Panc1 (cell line): ENCODE measurements at places on chromosomes 2 and 18. TPM values are rescaled to one million over a fixed set of nuclear protein-coding genes. Genes with fewer than 3 reads are reported as not detected.

Gene ZAP70
- 0.54 TPM for total RNA-seq

Gene CLIP4
- total RNA-seq = 43.0 TPM

Gene MAP3K19
- total RNA-seq = not detected

Gene KCNK3
- 32.8 TPM for total RNA-seq

Gene MARCHF4
- total RNA-seq = 1.3 TPM

Gene MEP1B
- 0.28 TPM for total RNA-seq

Gene MC5R
- not detected for total RNA-seq

Gene SCN9A
- 0.10 TPM for total RNA-seq

Gene PARD3B
- total RNA-seq = 3.6 TPM

Gene CPSF3
- total RNA-seq = 54.1 TPM

Gene HOXD10
- total RNA-seq = not detected

- H3K4me3 ChIP-seq = no peak overlapping the region
- no peaks in the 10 kb centered on the region for H3K4me1 ChIP-seq
- H3K36me3 ChIP-seq = no peaks in the 10 kb centered on the region
- H3K27me3 ChIP-seq = no peaks in the 10 kb centered on the region
These were observed 109.0 kb downstream of the CERS6 start for GRCh38 chr2:168565112-168565511.

DNA sequence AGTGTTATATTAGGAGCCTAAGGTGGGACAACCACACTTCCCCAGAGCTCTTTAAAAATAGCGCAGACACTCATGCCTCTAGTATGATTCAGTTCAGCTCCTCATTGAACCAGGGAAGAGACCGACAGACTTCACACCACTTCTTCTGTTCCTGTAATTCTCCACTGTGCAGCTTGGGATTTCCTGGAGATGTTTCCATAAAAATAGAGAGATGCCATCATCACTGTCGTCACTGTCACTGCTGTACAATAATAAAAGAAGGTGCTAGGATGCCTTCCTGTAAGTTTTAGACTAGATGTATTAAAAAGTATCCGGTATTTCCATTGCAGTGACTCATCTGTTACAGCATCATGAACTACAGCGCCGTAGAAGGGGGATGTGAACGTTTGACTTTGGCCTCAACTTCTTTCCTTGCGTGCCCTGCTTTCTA is 110.9 kb downstream of the FAM210A start:
- H3K4me3 ChIP-seq = no peak overlapping the region
- no peaks in the 10 kb centered on the region for H3K4me1 ChIP-seq
- no peaks in the 10 kb centered on the region for H3K36me3 ChIP-seq
- peaks cover 8% of the 10 kb centered on the region; the same call in 1 of the 2 replicates for H3K27me3 ChIP-seq
- no peak overlapping the region for H3K27ac ChIP-seq
- no peak for DNase-seq

- no peaks in the 10 kb centered on the region for H3K4me1 ChIP-seq
- peak; percentile 24 for DNase-seq
- no peaks in the 10 kb centered on the region for H3K36me3 ChIP-seq
- no peak overlapping the region for H3K27ac ChIP-seq
These were observed 106.0 kb downstream of the DTNB start for GRCh38 chr2:25567406-25567805.

DNA sequence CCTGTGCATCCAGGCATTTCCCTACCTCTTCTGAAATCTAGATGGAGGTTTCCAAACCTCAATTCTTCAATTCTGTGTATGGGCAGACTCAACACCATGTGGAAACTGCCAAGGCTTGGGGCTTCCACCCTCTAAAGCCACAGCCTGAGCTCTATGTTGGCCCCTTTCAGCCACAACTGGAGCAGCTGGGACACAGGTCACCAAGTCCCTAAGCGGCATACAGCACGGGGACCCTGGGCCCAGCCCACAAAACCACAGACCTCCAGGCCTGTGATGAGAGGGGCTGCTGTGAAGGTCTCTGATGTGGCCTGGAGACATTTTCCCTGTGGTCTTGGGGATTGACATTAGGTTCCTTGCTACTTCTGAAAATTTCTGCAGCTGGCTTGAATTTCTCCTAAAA is 255.4 kb downstream of the TDRD15 start:
- no peak overlapping the region for H3K27ac ChIP-seq
- no peak for DNase-seq
- H3K27me3 ChIP-seq = no peaks in the 10 kb centered on the region
- H3K4me3 ChIP-seq = no peak overlapping the region

- no peak for DNase-seq
- H3K4me1 ChIP-seq = no peaks in the 10 kb centered on the region
- H3K36me3 ChIP-seq = no peaks in the 10 kb centered on the region
- H3K27me3 ChIP-seq = no peaks in the 10 kb centered on the region
- H3K27ac ChIP-seq = no peak overlapping the region
These were observed 292.6 kb upstream of the TCF4 start for GRCh38 chr18:55880617-55881016.

GRCh38 chr2:65402780-65403528 is 29.4 kb downstream of the SPRED2 start:
- no peak for DNase-seq
- no peak overlapping the region for H3K4me3 ChIP-seq
- no peaks in the 10 kb centered on the region for H3K36me3 ChIP-seq
- H3K4me1 ChIP-seq = peaks cover 45% of the 10 kb centered on the region
- H3K27ac ChIP-seq = no peak overlapping the region
- no peaks in the 10 kb centered on the region for H3K27me3 ChIP-seq

DNA sequence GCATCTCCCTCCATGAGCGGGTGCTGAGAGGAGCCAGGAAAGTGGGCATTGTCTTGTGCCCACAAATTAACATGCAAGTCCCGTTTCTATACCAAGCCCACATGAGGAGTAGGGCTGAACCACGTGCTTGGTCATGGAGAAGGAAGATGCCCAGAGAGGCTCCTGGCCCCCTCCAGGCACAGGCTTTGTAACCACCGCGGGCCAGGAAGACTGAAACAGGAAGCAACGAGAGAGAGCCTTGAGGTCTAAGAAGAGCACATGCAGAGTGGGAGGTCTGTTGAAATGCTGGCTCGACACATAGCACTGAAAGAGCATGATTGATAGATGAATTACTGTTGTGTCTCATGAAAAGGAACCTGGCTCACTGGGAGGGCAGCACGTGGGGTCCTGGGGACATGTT is 36.3 kb downstream of the VWA3B start:
- H3K36me3 ChIP-seq = no peaks in the 10 kb centered on the region
- no peak overlapping the region for H3K27ac ChIP-seq
- peaks cover 45% of the 10 kb centered on the region for H3K27me3 ChIP-seq

DNA sequence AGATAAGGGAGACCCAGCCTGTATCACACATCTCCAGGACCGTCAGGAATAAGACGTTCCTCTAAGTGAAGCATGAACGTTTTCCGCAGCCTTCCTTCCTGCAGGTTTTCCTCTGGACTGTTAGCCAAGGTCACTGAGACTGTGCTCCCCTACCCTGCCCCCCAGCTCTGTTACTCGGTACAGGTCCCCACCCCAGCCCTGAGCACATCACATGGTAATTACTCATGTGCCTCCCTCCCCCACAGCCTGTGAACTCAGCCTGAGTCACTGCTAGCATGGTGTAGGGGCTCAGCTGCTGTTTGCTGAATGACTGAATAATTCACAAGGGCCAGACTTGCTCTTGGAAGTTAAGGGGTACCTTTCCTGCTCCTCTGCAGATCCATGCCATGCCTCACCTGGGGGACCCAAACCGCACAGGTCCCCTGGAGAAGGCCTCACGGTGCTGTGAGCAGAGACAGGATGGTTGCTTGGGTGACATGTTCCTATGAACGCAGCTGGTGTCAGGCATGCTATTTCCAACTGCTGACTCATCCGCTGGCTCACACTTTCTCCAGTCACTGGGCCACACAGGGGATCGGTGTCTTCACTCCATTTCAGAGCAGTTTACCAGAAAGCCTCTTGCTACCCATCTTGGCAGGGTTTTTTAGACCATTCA is 88.2 kb downstream of the PLB1 start:
- H3K36me3 ChIP-seq = no peaks in the 10 kb centered on the region
- DNase-seq = peak; percentile 99
- peak overlapping the region; percentile 80 for H3K27ac ChIP-seq
- H3K4me3 ChIP-seq = peak overlapping the region; percentile 42

DNA sequence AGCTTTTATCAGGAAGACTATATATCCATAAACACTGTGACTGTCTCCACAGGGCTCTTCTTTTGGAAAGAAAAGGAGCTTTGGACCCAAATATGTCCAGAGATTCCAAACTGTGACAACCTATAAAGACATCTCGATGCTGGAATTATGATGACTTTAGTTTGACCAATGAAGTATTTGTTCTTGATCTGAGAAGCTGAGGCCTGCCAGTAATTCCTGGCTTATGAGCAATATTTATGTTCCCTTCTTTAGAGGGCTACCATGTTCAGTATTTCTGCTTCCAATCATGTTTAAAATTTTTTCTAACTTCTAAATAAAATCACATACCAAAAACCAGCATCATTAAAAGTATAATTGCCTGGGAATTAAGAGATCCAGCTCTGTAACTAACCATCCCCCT is 41.1 kb downstream of the FEZ2 start:
- H3K4me1 ChIP-seq = peaks cover 96% of the 10 kb centered on the region
- peak overlapping the region; percentile 99 for H3K27ac ChIP-seq
- DNase-seq = no peak
- H3K27me3 ChIP-seq = no peaks in the 10 kb centered on the region
- H3K36me3 ChIP-seq = peaks cover 22% of the 10 kb centered on the region; the same call in 1 of the 2 replicates
- no peak overlapping the region for H3K4me3 ChIP-seq

DNA sequence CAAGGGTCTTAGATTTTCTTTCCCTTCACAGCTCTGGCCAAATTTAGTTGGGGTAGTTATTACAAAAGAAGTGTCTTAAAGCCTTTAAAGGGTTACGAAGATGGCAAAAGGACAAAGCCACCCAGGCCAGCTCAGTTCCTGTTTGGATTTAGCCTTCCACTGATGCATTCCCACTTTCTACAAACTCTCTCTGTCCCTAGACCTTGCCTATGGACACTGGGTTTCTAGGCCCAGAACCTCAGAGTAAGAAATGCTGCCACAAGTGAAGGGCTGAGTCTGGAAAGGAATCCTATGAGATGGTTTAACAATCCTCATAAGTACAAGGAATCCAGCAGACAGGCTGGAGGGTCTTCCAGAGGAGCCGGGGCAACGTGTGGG is 13.4 kb downstream of the NFE2L2 start:
- DNase-seq = no peak
- peak overlapping the region; percentile 80 for H3K27ac ChIP-seq
- peaks cover 98% of the 10 kb centered on the region for H3K4me1 ChIP-seq
- H3K36me3 ChIP-seq = no peaks in the 10 kb centered on the region; the same call in 1 of the 2 replicates
- no peaks in the 10 kb centered on the region for H3K27me3 ChIP-seq
- H3K4me3 ChIP-seq = no peak overlapping the region

GRCh38 chr2:2849464-2850217 is 518.6 kb upstream of the MYT1L start:
- H3K36me3 ChIP-seq = no peaks in the 10 kb centered on the region
- no peaks in the 10 kb centered on the region for H3K27me3 ChIP-seq
- H3K27ac ChIP-seq = no peak overlapping the region
- no peaks in the 10 kb centered on the region for H3K4me1 ChIP-seq
- H3K4me3 ChIP-seq = no peak overlapping the region
- DNase-seq = no peak

DNA sequence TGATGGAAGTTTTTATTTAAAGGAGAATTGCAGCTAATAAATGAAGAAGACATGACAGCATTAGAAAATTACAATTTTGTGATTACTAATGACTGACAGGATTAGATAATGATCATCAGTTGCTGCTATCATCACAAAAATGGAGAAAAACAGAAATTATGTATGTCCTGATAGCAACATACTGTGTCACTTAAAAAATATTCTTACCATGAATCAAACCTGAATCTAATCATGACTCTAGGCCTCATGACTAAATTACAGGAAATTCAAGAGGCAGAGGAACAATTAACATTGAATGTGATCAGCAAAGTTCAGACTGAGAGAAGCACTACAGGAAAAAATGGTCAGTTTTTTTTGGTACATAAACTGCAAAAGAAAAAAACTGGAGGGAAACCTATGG is 147.8 kb downstream of the PMAIP1 start:
- DNase-seq = no peak
- no peaks in the 10 kb centered on the region for H3K27me3 ChIP-seq
- H3K27ac ChIP-seq = no peak overlapping the region

DNA sequence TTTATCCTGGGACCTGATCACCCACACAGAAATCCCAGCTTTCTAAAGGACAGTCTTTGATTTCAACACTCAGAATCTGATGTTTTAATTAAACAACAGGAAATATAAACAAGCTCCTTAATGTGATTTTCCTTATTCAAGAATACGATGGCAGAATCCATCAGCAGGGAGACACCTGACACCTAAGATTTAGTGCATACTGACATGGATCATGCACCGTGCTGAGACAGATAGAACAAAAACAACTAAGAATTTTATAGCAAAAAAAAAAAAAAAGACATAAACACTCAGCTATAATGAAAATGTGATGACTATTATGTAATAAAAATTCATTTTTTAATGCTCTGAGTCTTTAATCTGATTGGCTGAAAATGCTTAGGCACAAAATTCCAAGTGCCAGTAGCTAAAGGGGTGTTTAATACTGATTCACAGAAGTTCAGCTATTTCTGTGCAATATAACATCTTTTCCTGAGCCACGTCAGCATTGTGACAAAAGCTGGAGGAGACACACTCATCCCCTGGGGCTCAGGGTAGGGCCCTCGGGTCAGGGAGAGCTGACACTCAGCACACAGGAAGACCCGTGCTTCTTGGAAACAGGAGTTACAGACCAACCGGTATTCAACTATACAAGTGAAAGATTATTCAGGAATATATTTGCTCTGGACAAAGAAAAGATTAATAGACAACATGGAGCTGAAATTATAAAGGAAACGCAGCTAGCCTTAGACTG is 247.4 kb downstream of the FBXO15 start:
- H3K27ac ChIP-seq = no peak overlapping the region
- peaks cover 4% of the 10 kb centered on the region; the same call in 1 of the 2 replicates for H3K27me3 ChIP-seq
- H3K4me1 ChIP-seq = no peaks in the 10 kb centered on the region
- no peak overlapping the region for H3K4me3 ChIP-seq

DNA sequence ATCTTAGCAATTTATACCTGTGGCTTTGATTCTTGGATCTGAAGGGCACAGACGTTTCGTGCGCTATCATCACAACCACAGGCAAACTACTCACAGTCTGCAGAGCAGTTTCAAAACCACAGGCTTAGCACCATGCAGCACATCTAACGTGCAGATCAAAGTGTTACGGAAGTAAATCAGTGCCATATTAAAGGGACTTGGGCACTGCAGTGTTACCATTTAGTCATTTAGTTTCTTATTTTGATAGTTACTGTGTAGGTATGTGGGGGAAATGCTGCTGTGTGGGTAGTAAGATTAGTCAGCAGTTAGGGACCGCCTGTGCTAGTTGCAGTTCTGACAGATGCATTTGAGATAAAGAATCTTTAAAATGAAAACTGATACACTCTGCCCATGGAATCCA is 384.0 kb downstream of the NBAS start:
- H3K27ac ChIP-seq = no peak overlapping the region
- H3K27me3 ChIP-seq = no peaks in the 10 kb centered on the region
- no peak for DNase-seq
- H3K36me3 ChIP-seq = no peaks in the 10 kb centered on the region
- no peaks in the 10 kb centered on the region for H3K4me1 ChIP-seq

- H3K27me3 ChIP-seq = peaks cover 2% of the 10 kb centered on the region; the same call in 1 of the 2 replicates
- H3K4me1 ChIP-seq = no peaks in the 10 kb centered on the region
- peak; percentile 46 for DNase-seq
- no peak overlapping the region for H3K4me3 ChIP-seq
- H3K36me3 ChIP-seq = no peaks in the 10 kb centered on the region
- no peak overlapping the region for H3K27ac ChIP-seq
These were observed 19.2 kb upstream of the TMEM177 start for GRCh38 chr2:119659601-119660342.

- no peaks in the 10 kb centered on the region for H3K4me1 ChIP-seq
- H3K36me3 ChIP-seq = no peaks in the 10 kb centered on the region
- no peak overlapping the region for H3K27ac ChIP-seq
- H3K27me3 ChIP-seq = no peaks in the 10 kb centered on the region
These were observed 21.2 kb upstream of the ACVR1 start for GRCh38 chr2:157897106-157897971.
